ENCODE measurements at places on chromosomes 7 and 10. TPM values are rescaled to one million over a fixed set of nuclear protein-coding genes. Genes with fewer than 3 reads are reported as not detected.

GRCh38 chr7:20194343-20194995, 22.7 kb downstream of the MACC1 start:
- no peak for DNase-seq

DNA sequence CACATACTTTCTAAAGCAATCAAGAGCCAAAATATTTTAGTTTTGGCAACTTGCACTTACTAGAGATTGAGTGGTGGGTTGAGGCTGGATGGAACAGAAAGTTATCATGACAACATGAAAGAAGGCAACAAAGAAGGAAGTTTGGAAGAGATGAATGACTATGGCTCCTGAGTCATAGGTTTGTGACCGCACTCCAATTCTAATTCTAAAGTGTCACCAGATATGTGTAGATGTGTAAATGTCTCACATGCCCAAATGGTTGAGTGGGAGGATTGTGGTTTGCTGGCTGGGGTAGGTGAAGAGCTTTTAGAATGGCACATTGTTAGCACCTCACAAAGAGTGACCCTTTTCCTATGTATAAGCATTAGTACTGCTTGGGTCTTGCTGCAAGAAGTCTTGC, 20.2 kb downstream of the TAS2R16 start:
- DNase-seq: no peak

- DNase-seq: no peak
Measured at GRCh38 chr10:114402871-114403540, 1.3 kb downstream of the AFAP1L2 start.

DNA sequence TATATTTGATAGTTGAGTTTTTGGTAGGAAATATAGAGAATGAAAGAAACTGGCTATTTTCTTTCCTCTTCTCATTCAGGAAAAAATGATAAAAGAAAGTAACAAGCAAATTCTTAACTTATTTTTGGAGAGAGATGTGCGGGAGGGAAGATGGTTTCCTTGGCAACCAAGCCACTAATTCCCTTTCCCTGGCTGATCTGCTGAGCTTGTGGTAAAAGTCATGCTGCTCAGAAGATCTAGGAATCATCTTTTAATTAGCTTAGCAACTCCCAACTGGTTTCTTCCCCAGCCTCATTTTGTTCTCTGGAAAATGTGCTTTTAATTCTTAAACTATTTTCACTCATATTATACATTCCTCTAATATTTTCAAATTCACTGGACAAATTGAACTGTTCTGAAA, 11.8 kb downstream of the UROS start:
- DNase-seq: no peak

- no peak for DNase-seq
Measured at GRCh38 chr10:51239006-51239405, 164.7 kb downstream of the PRKG1 start.

DNA sequence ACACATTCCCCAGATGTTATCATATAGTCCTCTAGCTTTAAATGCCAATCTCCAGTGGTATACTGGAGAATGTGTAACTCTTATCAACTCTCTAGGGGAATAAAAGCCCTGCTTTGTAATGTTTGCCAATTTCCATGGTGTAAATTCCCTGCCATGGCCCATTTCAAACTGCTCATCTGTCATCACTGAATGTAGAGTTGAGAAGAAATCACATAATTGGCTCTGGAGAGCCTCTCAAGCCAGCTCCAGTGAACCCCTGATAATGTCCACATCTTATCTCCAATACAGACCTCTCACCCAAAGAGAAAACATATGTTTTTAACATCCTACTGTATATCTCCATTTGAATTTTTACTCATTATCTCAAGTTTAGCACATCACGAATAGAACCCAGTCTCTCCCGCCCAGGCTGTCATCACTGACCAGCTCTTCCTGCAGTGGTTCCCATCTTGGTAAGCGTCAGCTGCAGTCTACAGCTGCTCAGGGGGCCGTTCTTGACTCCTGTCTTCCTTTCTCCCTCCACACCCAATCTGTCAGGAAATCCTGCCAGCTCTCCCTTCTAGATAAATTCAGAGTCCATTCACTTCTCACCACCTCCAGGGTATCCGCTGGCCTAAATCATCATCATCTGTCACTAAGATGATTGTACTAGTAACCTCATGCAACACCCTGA, 332.4 kb downstream of the FRMD4A start:
- DNase-seq: no peak

- no peak for DNase-seq
Measured at GRCh38 chr10:71836596-71836974, 14.5 kb downstream of the PSAP start.

DNA sequence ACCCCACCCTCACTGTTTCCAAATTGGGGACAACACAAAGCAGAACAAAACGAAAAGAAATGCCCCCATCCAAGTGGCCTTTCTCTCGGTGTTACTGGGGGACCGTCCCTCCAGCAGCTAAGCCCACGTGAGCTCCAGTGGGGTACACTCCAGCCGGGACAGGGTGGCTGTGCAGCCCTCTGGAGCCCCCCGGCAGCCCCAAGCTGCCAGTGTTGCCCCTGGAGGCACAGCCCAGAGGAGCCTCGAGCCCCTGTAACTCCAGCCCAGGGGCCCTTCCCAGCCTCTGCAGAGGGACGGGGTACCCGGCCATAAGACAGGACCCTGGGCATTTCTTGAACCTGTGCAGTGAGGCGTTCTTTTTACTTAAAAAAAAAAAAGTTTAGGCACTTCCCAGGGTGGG, 124.5 kb upstream of the KCTD7 start:
- DNase-seq: no peak

GRCh38 chr7:4024806-4025205, 657.3 kb upstream of the FOXK1 start:
- no peak for DNase-seq

DNA sequence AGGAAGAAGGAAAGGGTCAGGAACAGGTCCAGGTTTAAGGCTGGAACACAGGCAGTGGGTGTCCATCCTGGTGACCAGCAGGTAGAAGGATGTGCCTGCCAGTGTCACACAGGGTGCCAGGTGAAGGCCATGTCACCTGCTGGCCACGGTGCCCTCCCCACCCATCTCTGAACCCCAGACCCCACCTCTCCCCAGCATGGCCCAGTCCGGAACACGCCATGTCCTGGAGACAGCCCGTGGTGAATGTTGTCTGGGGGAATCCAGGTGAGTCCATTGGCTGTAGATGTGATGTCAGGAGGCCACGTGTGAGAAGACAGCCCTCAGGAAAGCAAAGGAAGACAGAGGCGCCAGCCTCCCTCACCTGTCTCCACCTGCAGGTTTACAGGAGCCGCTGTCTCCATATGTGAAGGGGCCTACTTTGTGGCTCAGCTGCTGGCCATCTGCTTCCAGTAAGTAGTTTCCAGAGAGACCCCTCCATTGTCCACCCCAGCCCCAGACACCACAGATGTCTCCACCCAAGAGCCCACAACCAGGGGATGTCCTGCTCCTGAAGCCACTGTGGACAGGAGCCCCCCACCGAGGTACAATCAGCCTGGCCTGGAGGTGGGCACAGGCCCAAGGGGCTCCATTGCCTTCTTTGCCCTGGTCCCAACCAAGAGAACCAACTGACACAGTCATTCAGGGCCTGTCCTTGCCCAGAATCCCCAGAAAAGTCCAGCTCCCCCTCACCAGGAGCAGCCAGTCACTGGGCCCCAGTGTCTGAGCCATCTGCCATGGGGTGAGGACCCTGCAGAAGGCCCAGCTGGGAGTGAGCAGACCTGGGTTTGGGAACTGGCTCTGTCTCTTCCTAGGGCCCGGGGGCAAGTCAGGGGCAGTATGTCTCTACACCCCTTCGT, 20.7 kb downstream of the TMEM72 start:
- DNase-seq: no peak

DNA sequence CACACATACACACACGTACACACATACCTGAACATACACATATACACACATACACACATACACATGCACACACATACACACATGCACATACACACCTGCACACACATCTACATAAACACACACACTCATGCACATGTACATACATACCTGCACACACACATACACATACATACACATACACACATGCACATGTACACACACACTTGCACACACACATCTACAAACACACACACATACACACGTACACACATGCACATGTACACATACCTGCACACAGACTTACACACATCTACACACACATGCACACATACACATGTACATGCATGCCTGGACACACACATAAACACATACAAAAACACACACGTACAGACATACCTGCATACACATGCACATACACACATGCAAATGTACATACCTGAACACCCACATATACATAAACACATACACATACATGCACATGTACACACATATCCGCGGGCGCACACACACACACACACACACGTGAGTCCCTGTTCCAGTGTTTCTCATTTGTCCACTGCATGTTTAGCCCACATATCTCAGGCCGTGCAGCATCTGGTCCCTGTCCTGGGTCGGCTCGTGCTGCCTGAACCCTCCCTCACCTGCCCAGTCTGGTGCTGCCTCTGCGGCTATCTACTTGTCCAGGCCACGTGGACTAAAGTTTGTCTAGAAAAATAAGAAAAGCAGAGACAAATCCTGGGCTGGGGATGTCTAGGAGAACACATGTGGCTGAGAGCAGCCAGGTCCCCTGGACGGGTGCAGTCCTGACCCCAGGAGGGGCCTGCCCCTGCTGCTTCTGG, 238.7 kb downstream of the TCERG1L start:
- DNase-seq: no peak

- DNase-seq: peak; percentile 42
Measured at GRCh38 chr10:27360581-27361172, 120.1 kb upstream of the ACBD5 start.

DNA sequence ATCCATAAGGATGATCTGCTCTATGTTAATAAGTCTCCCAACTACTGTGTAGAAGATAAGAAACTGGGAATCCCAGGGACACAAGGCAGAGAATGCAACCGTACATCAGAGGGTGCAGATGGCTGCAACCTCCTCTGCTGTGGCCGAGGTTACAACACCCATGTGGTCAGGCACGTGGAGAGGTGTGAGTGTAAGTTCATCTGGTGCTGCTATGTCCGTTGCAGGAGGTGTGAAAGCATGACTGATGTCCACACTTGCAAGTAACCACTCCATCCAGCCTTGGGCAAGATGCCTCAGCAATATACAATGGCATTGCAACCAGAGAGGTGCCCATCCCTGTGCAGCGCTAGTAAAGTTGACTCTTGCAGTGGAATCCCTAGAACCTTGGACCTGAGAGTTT, 10.3 kb downstream of the WNT16 start:
- no peak for DNase-seq

DNA sequence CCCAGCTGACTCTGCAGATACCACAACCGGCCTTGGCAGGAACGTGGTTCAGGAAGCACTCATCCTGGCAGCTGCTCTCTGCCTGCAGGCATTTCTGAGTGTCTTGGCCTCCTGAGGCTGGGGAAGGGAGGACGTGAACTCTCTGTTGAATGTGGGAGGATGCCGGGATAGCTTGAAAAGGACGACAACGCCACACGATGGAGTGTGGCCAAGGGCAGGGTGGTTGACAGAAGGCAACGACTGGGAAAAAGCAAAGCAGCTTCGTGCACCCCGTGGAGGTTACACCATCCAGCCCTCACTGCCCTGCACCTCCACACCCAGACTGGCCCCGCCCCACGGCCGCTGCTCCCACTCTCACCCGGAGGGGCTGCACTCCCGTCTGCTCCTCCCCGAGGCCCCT, 466.1 kb upstream of the FOXK1 start:
- no peak for DNase-seq

DNA sequence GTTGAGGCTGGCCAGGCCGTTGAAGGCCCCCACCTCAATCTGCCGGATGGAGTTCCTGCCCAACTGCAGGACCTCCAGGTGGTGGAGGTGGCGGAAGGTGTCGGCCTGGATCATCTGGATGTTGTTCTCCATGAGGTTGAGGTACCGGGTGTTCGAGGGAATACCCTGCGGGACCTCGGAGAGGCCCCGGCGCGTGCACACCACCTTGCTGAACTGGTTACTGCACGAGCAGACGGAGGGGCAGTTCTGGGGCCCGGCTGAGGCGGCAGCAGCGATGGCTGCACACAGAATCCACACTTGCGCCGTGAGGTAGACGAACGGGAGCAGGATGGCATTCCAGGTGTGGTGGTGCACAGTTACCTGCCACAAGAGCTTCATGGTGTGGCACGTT, 979 bp downstream of the LRRC4 start:
- no peak for DNase-seq

GRCh38 chr7:7122701-7123281, 59.6 kb upstream of the C1GALT1 start:
- DNase-seq: no peak

- DNase-seq: no peak
Measured at GRCh38 chr10:124377101-124377500, 41.6 kb downstream of the OAT start.

GRCh38 chr7:121026159-121026558, 37.6 kb downstream of the CPED1 start:
- DNase-seq: no peak

GRCh38 chr10:85992324-85992723, 374.3 kb downstream of the GRID1 start:
- DNase-seq: no peak

DNA sequence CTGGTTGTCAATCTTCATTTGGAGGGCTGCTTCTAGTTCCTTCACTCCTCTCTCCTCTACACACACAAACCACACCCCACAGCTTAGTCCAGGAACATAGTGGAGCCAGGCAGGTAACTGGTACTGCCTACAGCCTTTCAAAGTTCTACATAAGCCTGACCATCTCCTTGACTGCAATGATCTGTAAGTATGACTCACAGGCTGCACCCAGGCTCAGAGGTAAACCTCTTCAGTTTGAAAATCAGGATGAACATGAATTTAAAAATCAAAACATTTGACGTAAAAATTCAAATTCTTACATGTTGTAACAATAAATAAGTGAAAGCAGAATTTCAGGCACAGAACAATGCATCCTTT, 68.7 kb upstream of the C10orf120 start:
- DNase-seq: no peak

DNA sequence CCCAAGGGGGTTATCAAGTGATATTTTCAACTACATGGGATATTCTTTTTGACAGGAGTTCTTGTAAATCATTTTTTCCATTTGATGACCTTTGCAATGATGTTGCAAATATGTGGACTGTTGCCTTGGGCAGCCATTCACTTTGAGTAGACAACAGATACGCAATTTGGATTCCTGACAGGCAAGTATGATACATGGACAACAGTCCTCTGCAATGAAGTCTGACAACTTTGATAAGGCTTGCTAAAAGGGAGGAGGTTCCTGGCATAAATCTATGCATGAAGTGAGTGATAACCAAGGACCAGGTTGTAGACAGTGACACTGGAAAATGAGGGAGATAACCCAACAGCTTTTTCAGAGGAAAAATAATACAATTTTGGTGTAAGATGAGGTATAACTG, 17.7 kb downstream of the LRRD1 start:
- no peak for DNase-seq

GRCh38 chr7:77403957-77404356, 12.2 kb downstream of the GSAP start:
- DNase-seq: no peak

IL6 gene
- total RNA-seq: 6.3 TPM

HOXA1 gene
- 0.44 TPM for total RNA-seq

SLC26A3 gene
- not detected for total RNA-seq

COL17A1 gene
- total RNA-seq: under 0.01 TPM

LRRTM3 gene
- total RNA-seq: not detected

GDF2 gene
- not detected for total RNA-seq

C10orf53 gene
- not detected for total RNA-seq
